ENCODE measurements at places on chromosomes 2 and 18.

- DNase-seq = no peak
These were observed 7.7 kb upstream of the TMEM247 start for GRCh38 chr2:46471697-46472096.

- no peak for DNase-seq
These were observed 68.7 kb downstream of the DNAJC10 start for GRCh38 chr2:182784777-182785176.

DNA sequence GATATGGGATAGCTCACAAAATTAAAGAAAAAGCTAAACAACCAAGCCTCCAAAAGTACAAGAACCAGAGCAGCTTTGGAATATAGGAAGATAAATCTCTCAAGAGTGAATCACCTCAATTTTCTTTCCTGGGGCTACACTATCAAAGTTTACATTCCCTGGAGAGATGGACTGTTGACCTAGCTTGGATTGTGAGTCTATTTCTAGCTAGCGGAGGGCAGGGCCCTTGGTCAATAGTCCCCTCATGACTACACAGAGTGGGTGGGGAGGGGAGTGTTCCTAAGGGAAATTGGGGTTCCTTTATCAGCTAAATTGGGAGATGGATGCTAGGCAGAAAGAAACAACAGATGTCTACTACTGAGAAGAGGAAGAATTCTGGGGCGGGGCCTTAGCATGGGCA lies 29.9 kb upstream of the EIF2AK3 start:
- no peak for DNase-seq

DNA sequence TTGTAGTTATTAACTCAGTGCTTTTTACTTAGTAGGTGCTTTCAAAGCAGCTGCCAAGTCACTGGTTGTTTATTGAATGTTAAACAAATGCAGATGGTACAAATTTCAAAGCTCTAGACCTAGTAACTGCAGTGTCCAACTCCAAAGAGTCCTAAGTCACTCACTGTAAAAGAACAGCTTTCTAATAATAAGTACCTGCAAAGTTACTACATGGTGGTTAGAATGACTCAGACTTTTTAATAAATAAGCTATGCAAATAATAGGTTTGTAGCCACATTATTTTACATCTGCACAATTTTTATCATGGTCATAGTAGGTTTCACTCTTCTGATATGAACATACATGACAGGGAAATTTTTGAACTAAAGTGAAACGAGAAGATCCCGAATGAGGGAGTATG lies 1620.4 kb upstream of the CELF4 start:
- no peak for DNase-seq

DNA sequence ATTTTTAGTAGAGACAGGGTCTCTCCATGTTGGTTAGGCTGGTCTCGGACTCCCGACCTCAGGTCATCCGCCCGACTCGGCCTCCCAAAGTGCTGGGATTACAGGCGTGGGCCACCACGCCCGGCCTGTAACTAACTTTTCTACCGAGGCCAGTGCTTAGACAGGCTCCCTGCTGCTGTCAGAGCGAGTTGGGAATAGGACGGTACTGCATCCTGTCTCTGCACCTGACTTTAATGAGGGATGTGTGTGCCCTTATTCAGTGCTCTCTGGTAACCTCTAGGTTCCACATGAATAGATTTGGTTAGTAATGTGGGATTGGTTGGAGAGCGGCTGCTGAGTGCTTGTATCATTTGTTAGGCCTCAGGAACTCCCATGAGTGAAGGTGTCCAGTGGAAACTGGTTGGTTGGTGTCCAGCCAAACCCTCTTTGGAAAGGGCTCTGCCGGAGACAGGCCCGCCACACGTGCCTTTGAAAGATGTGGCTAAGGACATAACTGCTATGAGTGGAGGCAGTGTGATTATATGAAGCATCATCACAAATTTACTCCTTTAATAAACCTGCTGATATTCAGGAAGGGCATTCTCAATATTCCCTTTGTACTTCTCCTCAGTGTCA lies 36.6 kb downstream of the MYOM1 start:
- DNase-seq = no peak

DNA sequence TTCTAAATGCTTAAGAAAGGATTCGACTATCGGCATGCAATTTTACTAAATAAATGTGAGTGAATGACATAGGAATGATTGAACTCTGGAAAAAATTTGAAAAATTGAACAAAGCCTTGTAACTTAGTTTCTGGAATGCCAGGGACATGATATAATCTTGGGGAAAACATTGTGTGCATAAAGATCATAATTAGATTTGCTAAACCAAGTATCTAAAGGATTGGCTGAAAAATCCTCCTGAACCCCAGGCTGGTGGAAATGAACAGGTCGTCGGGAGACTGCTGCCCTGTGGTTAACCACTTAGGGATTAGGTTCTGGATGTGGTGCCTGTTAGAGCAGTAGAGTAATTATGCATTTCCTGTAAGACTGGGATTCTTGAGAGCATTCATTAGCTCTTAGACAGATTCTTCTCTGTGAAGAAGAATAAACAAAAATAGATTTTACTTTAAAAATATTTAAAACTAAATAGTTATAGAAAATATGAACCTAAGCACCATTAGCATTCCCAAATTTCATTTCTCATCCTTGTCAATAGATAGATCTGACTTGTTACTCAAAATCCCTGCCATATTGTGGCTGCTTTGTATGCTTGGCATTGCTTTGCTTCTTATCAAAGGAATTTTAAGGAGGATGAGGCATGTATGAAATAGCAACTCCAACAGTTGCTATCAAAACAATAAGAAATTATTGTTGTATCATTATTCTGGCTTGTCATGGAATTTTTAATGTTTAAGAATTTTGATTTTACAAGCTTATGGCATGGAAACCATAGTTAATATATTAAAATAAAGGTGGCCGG lies 55.9 kb downstream of the LYPD6B start:
- DNase-seq = no peak

DNA sequence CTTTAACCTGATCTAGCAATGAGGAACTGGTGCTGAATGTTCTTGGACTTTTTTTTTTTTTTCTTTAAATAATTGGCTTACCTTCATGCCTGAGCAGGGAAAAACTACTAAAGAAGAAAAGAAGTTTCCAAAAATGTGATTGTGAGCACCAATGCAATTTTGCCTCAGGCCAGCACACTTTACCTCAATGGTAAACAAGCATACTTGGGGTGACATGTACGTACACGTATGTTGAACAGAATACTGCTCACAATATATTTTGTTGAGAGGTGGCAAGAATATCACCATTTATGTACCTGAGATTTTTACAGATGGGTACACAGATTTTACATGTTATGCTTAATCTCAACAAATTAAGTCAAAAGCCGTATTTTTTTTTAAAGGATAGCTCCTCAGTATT lies 144.3 kb downstream of the FIGN start:
- no peak for DNase-seq

Data from central memory CD4-positive, alpha-beta T cell (primary cell).